ENCODE measurements at places on chromosomes 7 and 10.

GRCh38 chr7:105972276-105972675 lies 9.2 kb downstream of the CDHR3 start:
- no peak for DNase-seq

- DNase-seq: no peak
Observed at GRCh38 chr7:96899108-96899507, 106.2 kb upstream of the DLX6 start.

DNA sequence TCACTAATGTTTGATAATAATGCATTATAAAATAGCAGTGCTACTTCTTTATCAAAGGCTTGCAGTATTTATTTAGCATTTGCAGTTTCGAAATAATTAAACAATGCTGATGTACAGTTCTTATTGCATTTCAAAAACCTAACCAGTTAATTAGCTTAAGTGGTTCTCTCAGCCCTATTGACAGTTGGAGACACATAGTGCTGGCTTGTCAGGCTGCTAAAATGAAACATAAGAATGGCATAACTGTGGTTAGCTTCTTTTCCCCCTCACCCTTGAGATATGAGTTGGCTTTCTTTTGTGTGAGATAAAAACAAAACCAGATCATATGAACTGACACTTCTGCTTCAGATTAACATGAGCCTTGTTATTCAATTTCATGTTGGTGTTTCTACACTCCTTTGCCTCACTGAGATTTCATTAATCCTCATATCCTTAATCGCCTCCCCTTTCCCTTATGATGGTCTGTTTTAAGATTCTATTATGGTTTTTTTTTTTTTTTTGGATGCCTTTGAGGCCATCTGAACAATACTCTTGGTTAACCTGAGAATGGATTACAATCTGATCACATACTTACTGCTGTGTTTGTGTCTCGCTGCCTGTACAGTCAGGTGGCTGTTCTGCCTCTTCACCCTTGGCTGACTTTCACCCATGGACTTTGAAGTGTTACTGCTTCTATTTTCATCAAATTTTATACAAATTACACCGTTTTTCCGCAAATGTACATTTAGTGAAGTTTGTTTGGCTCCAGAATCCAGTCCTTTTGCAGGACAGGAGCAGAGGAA lies 108.0 kb downstream of the SDK1 start:
- no peak for DNase-seq

GRCh38 chr10:101363850-101364400 lies 10.0 kb downstream of the BTRC start:
- no peak for DNase-seq

DNA sequence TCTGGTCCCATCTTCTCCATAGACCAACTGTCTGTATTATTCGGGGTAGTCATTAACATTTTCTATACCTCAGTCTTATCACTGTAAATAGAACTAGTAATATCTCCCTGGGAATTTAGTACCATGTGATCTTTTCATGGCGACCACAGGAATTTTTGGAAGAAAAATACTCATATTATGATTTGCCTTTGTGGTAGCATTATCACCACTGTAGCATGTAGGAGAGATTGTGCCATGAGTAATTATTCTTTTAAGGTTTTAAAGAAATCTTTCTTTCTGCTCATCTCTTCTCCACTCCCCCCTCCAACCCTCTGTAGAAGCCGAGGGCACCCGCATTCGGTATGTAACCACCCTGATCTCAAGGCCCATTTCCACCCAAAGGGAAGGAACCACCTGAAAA lies 25.0 kb downstream of the ZNF365 start:
- no peak for DNase-seq

- no peak for DNase-seq
Observed at GRCh38 chr7:2763597-2763996, 75.6 kb downstream of the AMZ1 start.

- no peak for DNase-seq
Observed at GRCh38 chr10:6195376-6195775, 7.4 kb upstream of the PFKFB3 start.

GRCh38 chr10:6395606-6396005 lies 184.5 kb downstream of the PRKCQ start:
- DNase-seq: no peak

DNA sequence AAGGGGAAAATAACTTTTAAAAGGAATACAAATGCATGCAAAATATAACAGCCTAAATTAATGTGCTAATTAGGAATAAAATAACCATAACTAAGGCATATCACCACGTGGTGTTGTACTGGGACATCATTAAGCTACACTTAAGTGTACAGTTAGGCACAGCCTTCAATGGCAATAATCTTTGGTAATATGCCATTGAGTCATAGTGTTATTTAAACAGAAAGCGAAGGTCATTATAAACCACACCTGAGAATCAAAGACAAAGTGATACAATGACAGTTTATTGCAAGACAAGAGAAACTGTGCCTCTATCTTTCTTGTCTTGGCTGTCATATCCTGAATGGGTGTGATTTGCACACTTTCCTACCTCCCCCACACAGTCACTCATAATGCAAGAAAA lies 30.5 kb upstream of the AUTS2 start:
- no peak for DNase-seq

DNA sequence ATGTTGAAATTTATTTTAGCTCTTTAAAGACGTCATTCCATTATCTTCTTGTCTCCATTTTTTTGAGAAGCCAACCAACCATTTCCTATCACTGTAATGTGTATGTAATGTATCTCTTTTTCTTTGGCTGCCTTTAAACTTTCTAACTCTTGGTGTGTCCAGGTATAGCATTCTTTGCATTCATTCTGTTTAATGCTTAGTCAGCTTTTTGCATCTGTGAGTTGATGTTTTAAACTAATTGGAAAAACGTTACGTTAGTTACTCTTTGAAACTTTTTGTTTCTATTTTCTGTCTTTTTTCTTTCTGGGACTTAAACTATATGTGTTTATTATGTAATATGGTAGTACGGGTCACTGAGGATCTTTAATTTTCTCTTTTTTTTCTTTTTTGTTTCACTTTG lies 77.4 kb upstream of the PPP1R9A start:
- no peak for DNase-seq

- DNase-seq: no peak
Observed at GRCh38 chr10:23368816-23369640, 24.4 kb upstream of the C10orf67 start.

DNA sequence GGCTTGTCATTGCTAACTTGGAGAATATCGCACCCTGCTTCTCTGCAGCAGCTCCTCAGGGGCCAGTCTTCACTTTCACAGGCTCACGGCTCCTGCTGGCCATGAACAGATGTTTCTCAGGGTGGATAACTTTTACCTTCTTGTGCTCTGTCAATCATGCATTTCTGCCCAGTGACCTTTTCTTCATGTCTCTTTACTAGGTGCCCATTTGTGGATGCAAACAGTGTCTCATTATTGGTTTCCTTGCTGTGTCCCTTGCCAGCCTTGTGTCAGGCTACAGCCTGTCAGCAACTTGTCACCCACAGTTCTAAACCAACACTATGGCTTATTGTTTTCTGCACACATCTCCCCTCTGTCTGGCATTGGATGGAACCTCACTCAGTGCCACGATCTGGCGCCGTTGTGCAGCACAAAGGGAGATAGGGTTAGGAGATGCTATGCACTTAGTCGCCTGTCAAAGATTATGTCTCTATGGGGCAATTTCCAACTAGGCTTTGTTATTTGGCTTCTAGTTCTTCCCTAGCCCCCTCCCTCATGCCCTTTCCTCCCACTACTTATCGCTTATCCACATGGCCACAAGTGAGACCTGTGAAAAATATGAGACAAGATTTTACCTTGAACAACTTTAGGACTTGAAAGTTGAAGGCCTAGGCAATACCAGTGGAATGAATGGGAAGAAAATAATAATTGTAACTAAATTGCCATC lies 45.7 kb upstream of the NXPH1 start:
- DNase-seq: no peak

DNA sequence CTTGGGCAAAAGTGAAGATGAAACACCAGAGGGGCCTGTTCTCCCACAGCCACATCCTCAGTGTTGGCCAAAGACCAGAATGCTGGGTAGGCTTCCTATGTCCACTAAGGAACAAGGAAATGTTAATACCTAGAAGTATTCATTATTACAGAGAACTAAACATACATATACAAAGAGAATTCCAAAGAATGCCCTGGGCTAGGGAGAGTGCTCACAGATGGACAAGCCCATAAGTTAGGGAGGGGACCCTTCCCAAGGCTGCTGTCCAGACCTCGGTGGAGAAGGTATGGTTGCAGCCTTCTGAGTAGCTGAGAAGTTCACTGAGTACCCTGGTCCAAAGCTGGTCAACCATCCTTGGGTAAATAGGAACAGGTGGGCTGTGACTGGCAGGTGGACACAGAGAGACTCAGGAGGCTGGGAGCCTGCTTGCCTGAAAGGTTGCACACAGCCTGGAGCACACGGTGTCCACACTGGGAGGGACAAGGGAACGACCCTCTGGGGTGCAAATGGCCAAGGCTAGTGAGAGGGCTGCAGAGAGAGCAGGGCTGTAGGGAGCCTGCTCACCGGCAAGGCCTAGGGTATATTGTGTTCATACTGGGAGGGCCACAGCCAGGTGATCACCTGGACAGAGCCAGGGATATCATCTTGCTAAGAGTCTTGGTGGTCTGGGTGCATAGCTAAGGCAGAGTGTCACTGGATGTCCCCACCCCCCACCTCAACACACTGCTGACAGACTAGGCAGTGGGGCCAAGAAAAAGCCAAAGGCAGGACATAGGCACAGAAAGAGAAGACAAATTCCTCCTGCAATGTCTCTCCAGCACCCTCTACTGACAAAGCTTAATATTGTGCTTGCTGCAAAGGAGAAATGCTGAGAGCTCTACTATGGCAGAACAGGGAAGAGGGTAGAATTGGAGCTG lies 40.3 kb downstream of the CPVL start:
- DNase-seq: no peak

GRCh38 chr7:54615-55014 lies 137.8 kb upstream of the FAM20C start:
- no peak for DNase-seq

GRCh38 chr10:124646483-124647352 lies 97.5 kb downstream of the FAM53B start:
- no peak for DNase-seq

DNA sequence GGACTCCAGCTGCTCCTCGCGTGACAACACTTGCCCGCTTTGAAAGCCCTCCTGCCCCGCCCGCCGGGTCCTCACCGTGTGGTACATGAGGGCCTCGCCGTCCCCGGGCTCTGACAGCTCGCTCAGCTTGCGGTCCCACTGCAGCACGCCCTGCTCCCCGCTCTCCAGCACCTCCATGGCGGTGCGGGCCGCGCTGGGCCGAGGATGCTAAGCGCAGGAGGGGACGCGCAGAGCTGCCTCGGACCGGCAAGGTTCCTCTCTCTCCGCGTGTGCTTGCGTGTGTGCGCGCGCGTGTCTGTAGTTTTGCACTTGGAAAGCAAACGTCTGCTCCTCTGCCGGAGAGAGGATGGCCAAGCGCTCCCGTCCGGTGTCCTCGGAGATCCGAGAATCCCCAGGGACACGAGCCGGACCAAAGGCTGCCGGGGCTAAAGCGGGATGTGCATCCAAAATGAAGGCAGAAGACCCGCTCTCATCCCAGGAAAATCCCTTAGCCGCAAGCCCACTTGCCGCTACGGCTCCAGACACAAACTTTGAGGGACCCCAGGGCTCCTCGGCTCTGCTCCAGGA lies at the start of gene CREB3L2:
Gene CREB3L2, minus strand, starts transcription at position 558 of the 567 bp plus-strand sequence. Its CDS starts 381 bp downstream, at position 177.
- peak; percentile 69 for DNase-seq

GRCh38 chr10:72337039-72337629 lies 17.6 kb downstream of the DNAJB12 start:
- DNase-seq: peak; percentile 79

GRCh38 chr7:57482-58255 lies 134.7 kb upstream of the FAM20C start:
- no peak for DNase-seq

- DNase-seq: no peak
Observed at GRCh38 chr7:105571891-105572290, 9.4 kb downstream of the EFCAB10 start.

DNA sequence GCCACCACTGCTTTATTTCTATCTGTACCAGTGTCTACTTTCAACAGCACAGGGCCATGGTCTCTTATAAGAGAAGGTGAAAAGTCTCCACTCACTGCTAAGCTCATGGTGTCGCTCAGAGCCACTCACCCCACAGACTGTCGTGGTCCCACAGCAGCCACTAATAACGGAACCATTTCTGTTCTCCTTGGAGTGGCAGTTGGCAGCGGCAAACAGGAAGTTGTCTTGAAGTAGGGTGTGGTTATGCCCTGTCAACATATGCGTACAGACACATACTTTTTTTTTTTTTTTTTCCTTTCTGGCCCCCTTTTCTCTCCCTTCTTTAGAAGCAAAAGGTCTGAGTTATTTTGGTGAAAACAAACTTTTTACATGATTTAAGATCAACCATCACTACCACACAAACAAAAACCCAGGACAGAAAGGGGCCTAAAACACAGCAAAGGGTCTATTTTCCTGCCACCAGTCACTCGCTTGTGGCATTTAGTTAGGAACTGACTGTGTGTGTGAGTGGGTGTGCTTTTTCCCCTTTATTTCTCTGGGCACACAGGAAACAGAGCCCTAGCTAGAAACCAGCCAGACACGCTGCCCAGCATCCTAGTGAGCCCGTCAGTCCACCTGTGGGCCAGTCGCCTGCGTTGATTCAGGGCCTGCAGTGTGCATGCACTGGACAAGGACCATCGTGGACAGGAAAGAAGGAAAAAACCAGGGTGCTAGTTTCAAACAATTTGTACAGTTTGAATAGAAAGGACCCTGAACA lies 96.7 kb upstream of the EFCAB10 start:
- peak; percentile 58 for DNase-seq

DNA sequence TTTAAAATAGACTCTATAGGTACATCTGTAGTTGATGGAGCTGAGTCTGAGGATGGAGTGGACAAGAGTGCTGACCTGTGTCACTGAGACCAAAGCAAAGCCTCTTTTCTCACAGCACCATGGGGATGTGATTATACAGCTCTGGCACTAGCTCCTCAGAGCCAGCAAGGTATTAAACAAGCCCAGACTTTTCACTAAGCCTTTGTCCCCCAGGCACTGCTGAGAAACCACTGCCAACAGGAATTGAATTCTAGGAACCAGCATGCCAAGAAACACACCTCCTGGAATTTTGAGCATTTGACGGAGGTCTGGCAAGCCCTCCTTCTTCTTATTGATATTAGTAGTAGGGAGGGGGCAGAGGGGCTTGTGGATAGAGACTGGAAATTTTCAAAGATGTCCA lies 147.0 kb downstream of the C1GALT1 start:
- DNase-seq: no peak

DNA sequence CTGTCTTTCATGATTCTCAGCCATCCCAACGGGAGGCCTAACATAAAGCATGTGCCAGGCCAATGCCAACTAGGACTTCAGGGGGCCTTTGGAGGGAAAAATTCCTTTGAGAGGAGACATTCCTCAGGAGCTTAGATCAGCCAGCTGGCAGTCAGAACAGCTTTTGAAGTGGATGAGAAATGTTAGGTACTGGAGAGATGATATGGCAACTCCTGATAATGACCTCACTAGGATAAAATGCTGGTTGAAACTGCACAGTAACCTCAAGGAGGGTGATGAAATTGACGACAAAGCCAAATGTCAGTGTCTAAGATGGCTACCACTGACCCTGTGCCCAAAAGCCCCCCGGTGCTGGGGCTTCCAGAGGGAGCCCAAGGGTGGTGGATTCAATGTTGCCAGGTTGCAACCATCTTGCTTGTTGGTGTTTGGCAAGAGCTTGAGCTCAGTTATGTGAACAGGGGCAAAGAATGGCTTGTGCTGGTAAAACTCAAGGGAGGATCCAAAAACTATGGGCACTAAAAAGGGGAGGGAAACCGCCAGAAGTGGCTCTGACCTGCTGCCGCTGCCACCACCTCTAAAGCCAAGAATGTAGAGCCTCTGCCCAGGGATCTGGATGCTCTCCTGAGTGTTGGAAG lies 121.2 kb downstream of the UBE2H start:
- DNase-seq: no peak

- no peak for DNase-seq
Observed at GRCh38 chr10:105146436-105146835, 505.3 kb downstream of the SORCS3 start.

- no peak for DNase-seq
Observed at GRCh38 chr10:13773043-13773442, 186.3 kb downstream of the PRPF18 start.

Data from activated T-cell treated with anti-CD3 and anti-CD28 coated beads, Interleukin-2, amount 50 U/mL, for 1 hour (primary cell).